ENCODE measurements at places on chromosomes 6 and 20.
A peak's percentile ranks its signal among the peaks of the same experiment; 100 is the strongest.

DNA sequence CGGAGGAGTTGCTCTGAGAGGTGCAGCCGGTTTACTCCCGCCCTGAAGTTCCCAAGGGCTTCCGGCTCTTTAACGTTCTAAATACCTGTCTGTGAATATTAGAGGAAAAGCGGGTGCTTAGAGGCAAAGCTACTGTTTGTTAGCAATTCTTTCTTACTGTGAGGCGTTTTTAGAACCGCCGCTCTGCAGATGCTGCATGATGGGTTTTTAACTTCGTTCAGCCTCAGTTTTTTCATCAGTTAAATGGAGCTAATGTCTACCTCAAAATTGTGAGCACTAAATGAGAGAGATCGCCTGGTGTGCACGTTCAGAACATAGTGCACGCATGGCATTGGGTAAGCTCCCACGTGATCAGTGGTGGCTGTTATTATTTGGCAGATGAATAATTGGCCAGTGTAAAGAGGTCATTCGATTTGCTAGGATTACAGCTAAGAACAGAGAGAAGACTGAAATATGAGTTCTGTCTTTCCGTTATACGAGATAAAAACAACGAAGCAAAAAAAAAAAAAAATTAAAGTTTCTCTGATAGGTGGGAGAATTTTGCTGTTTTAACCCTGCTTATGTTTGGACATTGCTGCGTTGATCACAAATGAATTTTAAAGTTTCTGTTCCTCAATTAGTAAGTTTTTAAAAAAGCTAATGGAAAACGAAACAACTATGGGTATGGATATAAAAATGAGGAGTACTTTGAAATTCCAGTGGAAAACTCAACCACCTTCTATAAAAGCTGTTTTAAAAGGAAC lies 660 bp upstream of the TFB1M start:
- no peak for DNase-seq
- peak overlapping the region; percentile 98 for H3K4me3 ChIP-seq
- H3K27ac ChIP-seq, result peak overlapping the region; percentile 97
- peaks cover 18% of the 10 kb centered on the region for H3K36me3 ChIP-seq
- peaks cover 47% of the 10 kb centered on the region for H3K4me1 ChIP-seq
- no peaks in the 10 kb centered on the region for H3K27me3 ChIP-seq

DNA sequence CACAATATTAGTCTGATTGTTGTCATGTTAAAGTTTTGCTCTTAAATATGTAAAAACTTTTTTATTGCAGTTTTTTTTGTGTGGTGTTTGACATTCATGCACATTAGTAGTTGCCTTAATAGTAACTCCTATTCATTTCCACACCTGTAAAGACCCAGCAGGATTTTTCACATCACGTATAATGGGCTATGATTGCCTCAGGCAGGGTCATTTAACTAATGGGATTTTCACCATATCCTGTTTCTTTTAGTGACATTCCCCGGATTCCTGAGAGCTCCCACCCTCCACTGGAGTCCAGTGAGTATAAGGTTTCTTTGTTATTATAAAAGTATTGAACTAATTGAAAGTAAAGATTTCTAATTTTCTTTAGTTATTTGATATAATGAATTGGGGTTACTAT lies 359.2 kb downstream of the RIMS1 start:
- H3K36me3 ChIP-seq, result no peaks in the 10 kb centered on the region
- no peak overlapping the region for H3K4me3 ChIP-seq
- no peak for DNase-seq
- H3K27me3 ChIP-seq, result no peaks in the 10 kb centered on the region

- H3K36me3 ChIP-seq, result no peaks in the 10 kb centered on the region
- no peak overlapping the region for H3K4me3 ChIP-seq
- no peak for DNase-seq
- H3K27me3 ChIP-seq, result no peaks in the 10 kb centered on the region
Measured at GRCh38 chr6:169452117-169452868, 198.6 kb upstream of the THBS2 start.

- H3K36me3 ChIP-seq, result no peaks in the 10 kb centered on the region
- H3K27me3 ChIP-seq, result peaks cover 2% of the 10 kb centered on the region
- no peak for DNase-seq
Measured at GRCh38 chr6:99014061-99014460, 66.3 kb upstream of the FBXL4 start.

GRCh38 chr6:45423111-45423823 lies 45.5 kb upstream of the SUPT3H start:
- H3K4me1 ChIP-seq, result peaks cover 39% of the 10 kb centered on the region
- DNase-seq, result peak; percentile 25
- H3K27ac ChIP-seq, result peak overlapping the region; percentile 97
- H3K36me3 ChIP-seq, result peaks cover 2% of the 10 kb centered on the region
- H3K27me3 ChIP-seq, result peaks cover 22% of the 10 kb centered on the region

DNA sequence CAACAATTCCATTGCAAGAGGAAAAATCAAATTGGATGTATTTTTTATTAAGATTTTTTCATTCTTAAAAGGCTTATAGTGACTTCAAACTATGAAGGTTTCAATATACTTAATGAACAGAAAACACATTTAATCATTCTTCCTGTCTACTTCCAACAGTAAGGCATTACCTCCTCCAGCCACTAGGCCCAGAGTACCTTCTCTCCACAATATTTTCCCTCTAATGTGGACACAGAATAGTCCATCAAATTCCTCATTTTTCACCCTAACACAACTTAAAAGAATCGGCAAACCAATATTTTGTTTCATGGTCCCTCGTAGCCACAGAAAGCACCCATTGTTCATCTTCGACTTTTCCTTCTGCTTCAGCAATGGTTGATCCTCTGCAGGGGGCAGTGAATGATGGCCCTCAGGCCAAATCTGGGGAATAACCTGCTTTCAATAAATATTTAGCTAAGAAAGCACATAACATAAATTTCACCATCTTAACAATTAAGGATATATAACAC lies 335.4 kb upstream of the ID4 start:
- H3K4me3 ChIP-seq, result no peak overlapping the region
- H3K27me3 ChIP-seq, result no peaks in the 10 kb centered on the region
- no peak overlapping the region for H3K27ac ChIP-seq
- H3K36me3 ChIP-seq, result no peaks in the 10 kb centered on the region

DNA sequence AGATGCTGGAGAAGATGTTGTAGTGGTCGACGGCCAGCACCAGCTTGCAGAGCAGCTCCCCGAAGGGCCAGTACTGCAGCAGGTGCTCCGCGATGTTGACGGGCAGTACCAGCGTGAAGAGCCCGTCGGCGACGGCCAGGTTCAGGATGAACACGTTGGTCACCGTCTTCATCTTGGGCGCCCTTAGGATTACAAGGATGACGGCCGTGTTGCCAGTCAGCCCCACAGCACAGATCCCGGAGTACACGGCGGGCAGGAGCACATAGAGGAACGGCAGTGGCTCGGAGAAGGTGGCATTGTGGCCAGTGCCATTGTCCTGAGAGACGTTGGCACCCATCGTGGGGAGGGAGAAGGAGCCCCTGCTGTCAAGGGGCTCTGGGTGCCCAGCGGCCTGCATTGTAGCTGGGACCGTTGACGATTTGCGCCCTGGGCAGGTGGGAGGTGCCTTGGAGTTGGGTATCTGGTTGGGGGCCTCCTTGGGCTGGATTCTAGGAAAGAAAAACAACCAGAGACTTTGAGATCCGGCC lies 867 bp downstream of the NPBWR2 start:
- peaks cover 14% of the 10 kb centered on the region for H3K27me3 ChIP-seq
- peaks cover under 1% of the 10 kb centered on the region for H3K4me1 ChIP-seq
- H3K36me3 ChIP-seq, result no peaks in the 10 kb centered on the region
- no peak overlapping the region for H3K4me3 ChIP-seq
- DNase-seq, result no peak

DNA sequence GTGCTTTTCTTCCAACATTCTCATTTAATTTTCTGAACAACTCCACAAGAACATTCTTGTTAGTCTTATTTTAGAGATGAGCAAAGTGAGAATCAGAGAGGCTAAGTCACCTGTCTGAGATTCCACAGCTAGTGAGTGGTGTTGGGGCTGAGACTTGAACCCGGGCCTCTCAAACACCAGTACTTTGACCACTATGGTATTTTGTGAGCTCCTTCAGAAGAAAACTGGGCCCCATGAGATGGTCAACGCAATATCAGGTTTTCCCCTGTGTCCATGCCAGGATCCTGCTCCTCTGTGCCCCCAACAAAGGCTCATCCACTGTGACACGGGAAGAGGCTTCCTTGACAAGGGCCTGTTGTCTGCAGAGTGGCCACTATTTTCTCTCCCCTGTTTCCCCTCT lies 51.9 kb downstream of the MAFB start:
- no peak overlapping the region for H3K4me3 ChIP-seq
- H3K27ac ChIP-seq, result no peak overlapping the region
- H3K27me3 ChIP-seq, result no peaks in the 10 kb centered on the region
- H3K36me3 ChIP-seq, result no peaks in the 10 kb centered on the region
- H3K4me1 ChIP-seq, result no peaks in the 10 kb centered on the region

DNA sequence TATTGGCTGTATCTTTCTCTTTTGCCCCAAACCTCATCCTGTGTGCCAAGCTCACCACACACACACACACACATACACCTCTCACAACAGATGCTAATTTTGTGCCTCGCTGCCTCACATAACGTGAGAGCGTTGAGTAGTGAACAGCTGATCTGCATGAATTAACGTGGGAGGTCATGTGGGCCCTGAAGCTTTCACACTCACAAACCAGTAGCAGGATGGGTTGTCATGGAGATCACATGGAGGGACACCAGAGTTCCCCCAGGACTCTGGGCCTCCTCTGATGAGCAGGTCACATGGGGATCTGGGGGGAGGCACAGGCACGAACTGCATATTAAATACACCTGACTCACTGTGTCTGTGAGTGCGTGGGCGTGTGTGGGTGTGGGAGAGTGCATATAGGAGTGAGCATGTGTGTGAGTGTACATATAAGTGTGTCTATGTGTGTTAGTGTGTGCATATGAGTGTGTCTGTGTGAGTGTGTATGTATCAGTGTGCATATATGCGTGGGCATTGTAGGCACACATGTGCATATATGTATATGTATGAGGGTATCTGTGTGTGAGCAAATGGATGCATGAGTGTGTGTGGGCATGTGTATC lies 62.7 kb upstream of the SULF2 start:
- no peaks in the 10 kb centered on the region for H3K4me1 ChIP-seq
- H3K36me3 ChIP-seq, result no peaks in the 10 kb centered on the region
- H3K27ac ChIP-seq, result no peak overlapping the region
- no peak for DNase-seq

DNA sequence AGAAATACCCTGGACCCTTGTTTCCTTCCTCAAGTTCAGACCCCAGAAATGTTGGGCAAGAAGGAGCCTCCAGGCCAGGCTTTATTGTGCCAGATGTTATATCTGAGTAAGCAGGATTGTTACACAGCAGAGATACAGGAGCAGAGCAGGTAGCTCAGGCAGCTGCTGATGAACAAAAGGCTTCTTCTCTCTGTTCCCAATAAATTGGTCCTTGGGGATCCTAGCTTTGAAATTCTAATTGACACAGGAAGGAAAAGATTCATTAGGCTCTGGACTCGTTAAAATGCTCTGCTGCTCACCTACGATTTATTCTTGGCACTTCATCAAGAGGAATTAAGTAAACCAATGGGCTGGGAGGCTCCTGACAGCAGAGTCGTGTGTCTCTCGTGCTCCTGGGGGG lies 54.2 kb downstream of the RALY start:
- no peak overlapping the region for H3K4me3 ChIP-seq
- no peak for DNase-seq
- H3K27me3 ChIP-seq, result no peaks in the 10 kb centered on the region
- H3K27ac ChIP-seq, result no peak overlapping the region
